ENCODE measurements at places on chromosomes 11 and 22.

DNA sequence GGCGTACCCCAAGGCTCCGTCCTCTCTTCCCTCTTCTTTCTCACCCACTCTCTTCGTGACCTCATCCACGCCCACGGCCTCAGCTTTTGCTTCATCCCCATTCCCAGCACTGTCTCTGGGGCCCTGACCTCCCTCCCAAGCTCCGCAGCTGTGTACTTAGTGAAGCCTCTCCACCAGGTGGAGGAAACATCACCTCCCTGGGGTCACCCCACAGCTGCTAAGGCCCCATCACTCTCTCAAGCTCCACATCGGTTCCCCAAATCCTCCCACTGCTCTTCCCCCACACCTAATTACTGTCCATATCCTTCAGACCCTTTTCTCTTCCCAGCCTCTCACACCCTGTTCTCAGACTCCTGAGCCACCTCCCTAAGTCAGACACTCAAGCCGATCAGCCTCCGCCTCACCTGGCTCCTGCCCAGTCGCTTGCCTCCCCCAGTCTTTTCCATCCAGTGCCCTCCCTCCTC is 7.9 kb upstream of the SYT7 start:
- DNase-seq: no peak

GRCh38 chr11:64291752-64292459 is 804 bp downstream of the KCNK4 start:
- DNase-seq: no peak

DNA sequence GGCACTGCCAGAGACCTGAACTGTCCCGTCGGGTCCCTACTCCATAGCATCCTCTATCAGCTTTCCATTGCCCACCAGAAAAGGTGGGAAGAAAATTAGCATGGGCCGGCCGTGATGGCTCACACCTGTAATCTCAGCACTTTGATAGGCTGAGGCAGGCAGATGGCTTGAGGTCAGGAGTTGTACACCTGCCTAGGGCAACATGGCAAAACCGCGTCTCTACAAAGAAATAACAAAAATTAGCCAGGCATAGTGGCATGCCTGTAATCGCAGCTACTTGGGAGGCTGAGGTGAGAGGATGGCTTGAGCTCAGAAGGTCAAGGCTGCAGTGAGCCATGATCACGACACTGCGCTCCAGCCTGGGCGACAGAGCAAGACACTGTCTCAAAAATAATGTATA is 3.5 kb downstream of the SLC25A18 start:
- DNase-seq: no peak

DNA sequence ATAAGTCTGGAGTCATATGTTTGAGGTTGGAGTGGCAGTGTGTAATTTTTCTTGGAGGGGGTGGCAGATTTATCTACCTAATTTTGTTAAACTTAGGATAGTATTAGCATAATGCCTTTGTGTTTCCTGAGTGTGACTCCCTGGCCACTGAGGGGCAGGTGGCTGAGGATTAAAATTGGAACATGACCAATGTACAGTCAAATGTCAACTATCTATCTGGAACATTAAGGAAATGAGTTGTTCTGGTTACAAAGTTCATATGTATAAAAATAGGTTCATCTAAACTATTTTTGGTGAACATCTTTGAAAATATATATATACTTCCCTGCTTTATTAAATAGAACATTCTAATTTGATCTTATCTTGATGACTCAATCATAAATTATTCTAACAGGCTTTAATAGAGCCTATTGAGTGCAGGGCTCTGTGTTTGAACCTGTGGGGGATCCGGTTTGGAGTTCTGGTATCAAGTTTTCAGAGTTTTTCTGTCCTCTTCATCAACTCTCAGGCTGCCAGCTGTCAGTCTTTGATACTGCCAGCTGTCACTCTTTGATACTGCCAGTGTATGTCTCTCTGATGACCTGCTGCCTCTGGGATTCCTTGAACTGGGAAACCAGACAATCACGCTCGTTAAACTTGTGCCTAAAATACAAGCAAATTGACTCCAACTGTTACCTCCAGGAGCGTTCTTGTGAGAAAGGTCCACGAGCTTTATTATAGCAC is 309.6 kb downstream of the METTL15 start:
- no peak for DNase-seq

- DNase-seq: peak; percentile 72
Observed at GRCh38 chr11:118870396-118871343, 13.0 kb upstream of the CXCR5 start.

GRCh38 chr11:2459796-2460531 is 15.2 kb downstream of the KCNQ1 start:
- DNase-seq: no peak

DNA sequence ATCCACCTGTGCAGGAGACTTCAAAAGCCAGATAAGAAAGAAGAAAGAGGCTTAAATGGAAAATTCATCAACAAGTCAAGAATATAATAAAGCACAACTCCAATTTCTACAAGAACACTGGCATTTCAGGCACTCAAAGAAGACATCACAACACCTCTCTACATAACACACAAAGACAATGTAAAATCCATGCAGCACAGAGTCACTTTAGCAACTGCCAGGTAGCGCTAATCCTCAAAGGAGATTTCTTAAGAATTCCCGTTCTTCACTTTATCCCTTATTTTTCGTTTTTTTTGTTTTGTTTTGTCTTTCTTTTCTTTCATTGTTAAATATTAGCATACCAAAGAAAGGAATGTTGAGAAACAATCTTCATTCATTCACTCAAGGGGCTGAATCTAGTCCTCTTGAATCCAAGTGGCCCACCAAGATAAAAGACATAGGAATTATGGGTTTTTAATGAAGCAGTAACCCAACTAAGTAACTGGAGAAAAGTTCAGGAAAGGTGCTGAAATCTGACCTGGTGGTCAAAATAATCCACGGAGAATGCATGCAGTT is 95.0 kb downstream of the CADM1 start:
- DNase-seq: no peak

DNA sequence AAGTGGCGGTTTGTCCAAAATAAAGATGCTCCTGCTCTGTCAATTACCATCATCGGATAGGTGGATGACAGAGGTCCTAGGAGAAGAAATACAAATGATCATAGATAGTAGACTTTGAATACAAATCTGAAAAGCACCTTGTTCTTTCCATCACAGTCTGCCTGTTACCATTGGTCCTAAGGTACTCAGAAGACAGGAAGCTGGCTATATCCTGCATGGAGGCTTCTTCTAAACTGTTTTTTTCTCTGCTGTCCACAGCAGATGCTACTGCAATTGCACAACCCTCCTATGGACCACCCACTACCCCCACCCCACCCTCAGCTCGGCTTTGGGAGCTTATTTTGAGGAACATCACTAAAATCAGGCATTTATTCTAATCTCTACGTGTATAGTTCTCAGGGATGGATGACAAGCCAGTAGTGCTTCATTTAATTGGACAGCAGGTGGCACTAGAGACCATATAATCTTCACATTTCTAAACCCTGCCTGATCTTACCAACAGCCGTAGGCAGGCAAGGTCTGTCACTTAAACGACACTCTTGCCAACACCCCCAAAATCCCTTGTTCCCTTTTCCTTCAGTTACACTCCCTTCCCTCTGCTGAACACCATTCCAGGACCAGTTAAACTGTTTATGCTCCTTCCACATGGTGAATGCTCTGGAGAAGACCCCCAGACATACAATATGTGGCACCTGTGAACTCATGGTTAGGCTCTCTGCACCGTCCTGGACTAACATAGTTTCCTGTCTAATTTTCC is 6.6 kb upstream of the PTS start:
- DNase-seq: no peak

GRCh38 chr11:77413850-77414460 is 59.9 kb downstream of the PAK1 start:
- DNase-seq: no peak

DNA sequence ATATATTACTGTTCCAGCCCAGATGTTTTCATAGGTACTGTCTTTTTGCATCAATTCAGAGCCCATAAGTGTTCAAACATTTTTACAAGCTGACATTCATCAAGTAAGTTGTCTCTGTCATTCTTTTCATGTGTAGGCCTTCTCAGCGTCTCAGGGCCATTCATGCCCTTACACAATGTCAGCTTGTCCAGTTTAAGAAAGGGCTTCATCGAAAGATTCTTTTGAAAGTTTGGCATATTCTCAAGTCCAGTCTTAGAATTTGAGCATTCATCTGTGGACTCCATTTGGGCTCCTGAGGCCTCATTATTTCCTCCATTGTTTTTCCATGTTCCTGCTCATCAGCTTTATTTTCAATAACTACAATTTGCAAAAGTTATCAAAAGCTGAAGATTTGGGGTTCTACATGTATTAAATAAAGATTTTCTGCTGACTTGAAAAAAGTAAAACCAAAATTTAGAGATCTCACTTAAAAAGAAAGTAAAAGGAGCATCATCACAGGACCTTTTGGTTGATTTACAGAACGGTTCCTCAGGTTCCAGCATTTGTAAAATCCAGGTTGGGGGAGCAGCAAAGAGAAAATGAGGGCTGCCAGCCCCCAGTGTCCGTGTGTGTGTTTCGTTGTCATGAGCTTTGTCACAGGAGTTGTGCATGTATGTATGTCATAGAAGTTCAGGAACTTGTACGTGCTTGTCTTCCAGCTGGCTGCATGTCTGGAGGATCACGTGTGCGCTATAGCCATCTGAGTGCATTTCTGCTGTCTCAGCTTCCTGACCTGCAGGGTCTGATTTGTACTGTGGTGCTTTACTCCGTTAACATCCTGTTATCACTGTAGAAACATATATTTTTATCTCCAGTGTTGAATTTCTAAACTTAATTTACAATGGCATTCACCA is 15.6 kb downstream of the MOV10L1 start:
- no peak for DNase-seq

DNA sequence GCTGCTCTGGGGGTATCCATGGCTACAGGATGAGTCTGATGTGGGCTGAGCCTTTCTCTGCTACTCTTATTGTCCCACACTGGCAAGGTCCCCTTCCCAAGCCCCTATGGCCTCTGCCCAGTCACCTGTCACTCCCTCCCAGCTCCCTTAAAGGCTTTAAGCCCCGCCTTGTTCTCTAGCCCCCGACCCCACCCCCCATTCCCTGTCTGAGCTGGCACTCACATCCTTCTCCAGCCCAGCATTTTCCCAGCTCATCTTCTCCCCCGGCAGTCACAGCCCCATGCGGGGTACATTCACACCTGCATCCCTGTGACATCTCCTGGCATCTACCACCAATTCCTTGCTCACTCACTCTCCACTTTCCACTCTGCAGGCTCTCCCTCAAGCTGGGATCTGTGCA is 4.3 kb downstream of the MTFP1 start:
- DNase-seq: no peak

DNA sequence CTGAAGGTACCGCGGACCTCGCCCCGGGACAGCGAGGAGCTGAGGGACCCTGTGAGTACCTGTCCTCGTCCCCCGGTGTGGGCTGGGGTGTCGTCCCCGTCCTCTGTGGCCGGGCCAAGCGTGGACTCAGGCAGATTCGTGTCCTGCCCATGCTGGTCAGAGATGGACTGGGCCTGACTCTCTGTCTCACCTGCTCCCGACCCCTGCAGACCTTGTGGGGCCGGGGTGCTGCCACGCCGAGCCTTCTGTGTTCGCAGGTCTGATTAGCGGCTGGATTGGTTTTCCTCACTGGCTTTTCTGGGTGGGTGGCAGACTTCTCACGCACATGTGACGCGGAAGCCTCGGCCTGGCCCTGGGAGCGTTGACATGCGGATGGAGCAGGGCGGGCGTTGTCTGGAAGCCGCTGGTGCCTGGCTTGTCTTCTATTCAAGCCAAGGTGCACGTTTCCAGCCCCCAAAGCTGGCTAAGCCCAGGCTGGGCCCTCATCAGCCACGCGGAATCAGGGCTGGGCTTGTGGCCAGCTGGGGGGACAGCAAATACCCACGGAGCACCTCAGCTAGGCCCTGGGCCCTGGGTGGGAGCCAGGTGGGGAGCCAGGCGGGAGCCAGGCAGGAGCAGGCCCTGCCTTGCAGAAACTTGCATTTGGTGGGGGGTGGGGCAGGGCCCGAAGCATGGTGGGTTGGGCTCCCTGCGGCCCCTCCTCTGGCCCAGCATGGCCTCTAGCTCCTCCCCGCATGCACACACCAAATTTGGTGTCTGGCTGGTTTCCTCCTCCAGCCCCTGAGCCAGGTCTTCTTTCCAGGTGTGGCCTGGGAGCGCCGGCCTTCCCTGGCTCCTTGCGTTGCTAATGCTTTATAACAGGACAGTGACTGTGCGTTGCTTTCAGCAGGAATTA is 7.0 kb downstream of the GRAMD4 start:
- DNase-seq: peak; percentile 61

DNA sequence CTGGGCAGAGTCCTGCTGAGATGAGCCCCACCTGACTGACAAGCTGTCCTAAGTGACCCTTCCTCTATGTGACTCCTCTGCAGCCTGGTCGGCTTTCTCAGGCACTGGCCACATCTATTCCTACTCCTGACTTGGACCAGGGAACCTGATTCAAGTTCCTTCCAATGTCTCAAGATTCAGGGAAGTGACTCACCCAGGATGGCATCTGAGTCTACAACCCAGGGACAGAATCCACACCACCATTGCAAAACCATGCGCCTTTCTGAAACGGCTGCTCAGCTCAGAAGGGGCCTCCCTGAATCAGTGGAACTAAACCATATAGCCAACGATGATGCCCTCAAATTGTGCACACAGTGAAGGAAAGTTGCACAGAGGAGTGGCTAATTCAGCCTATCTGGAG is 63.9 kb upstream of the CSNK2A3 start:
- no peak for DNase-seq

GRCh38 chr22:44436736-44437135 is 61.3 kb downstream of the RTL6 start:
- no peak for DNase-seq

DNA sequence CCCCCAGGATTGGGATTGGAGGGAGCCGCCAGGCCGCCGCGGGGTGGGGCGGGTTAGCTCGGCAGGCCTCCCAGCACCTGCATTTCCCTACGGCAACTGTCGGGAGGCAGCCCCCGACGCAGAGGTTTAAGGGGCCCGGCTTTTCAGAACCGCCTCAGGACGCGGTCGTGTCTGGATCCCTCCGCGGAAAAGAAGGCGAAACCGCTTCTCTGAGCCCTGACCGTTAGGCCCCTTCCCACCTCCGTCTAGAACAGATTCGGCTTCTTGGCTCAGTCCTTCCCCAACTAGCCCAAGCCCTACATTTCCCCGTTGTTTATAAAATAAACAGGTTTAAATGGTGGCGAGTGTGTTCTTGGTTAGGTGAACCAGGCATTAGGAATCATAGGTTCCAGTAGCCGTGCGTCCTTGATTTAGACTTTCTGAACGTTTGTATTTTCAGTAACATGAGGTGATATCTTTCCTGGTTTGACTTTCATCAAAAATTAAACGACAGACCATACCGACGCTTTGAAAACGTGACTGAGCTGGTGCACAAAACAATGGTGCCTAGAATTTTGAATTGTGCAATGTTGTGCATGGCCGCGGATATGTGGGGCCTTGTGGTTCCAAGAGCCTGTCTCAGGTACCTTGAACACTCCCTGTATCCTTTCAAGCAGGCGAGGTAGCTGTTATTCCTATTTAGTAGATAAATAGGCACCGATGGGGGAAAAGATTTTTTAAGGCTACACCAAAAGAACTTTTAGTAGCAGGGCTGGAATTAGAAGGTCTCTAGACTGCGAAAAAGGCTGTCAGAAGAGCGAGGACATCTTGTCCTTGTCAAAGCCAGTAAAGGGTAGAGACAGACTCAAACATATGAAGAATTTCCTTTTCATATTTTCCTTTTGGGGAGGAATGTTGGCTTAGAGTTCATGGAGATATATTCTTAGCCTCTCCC is 1.2 kb upstream of the HSPA8 start:
- no peak for DNase-seq

Data from heart left ventricle (tissue), 16 donors.